ENCODE measurements at places on chromosomes 3 and 15.

DNA sequence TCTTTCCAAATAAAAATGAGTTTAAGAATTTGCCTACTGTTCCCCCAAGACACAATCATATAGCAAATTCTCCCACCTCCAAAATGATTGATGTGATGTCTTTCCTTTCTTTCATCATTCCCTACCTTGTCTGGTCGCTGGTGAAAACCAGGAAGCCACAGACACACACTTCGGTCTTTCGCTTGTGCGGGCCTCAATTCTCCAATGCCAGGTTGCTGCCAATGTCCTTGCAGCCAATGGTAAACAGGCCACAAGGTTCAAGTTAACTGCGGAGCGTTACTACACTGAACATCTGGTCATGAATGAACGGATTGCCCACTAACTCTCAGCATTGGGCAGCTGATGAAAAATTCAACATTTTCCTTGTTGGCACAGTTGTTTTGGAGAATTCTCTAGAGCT is 192.2 kb downstream of the FOXP1 start:
- no peak for DNase-seq

DNA sequence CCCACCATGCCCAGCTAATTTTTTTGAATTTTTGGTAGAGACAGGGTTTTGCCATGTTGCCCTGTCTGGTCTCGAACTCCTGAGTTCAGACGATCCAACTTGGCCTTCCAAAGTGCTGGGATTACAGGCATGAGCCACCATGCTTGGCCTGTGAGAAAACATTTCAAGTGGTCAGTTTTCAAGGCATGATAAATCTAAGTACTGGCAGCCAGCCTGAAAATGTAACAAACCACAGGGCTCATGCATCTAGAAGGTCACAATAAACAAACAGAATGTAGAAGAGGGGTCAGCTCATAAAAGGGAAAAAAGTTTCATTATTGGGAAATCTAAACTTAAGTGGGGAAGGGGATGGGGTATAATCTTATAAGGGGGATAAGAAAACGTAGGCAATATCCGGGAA is 39.9 kb downstream of the PPCDC start:
- DNase-seq: no peak

GRCh38 chr15:25803541-25803940 is 59.6 kb downstream of the ATP10A start:
- DNase-seq: no peak

- DNase-seq: no peak
Measured at GRCh38 chr3:40645883-40646282, 121.1 kb downstream of the ZNF621 start.

GRCh38 chr3:32399030-32399620 is 7.5 kb downstream of the CMTM7 start:
- no peak for DNase-seq

GRCh38 chr3:122784436-122784835 is 9.2 kb downstream of the HSPBAP1 start:
- DNase-seq: no peak

GRCh38 chr15:80669663-80670273 is 25.3 kb upstream of the ABHD17C start:
- DNase-seq: no peak

DNA sequence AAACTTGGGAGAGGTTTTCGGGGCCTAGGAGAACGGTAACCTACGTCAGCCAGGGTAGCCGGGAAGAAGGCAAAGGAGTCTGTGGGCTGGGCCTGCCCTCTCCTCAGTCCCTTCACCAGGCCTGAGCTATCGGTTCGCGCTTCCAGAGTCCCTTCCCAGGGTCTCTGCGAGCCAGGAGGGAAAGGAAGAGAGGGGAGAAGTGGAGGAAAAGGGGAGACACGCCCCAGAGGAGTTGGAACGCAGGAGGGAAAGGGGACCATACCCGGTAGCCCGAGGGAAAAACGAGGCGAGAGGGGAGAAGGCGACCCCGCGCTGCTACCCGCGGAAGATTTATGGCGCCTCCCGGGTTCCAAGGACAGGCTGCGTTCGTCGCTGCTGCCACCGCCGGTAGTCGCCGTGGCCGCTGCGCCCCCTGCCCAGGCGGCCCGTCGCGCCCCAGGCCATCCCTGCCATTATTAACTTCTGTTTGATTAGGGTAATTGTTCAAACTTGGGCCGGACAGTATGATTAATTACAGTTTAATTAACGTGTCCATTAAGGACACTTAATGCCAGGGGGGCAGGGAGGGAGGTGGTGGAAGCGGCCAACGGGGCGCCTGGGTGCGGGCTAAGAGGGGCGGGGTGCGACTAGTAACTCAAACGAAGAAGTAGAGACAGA is 3.4 kb upstream of the SKOR1 start:
- no peak for DNase-seq

- DNase-seq: no peak
Measured at GRCh38 chr3:105323274-105323599, 43.5 kb upstream of the ALCAM start.

GRCh38 chr15:44035781-44036699 is 159.0 kb downstream of the FRMD5 start:
- no peak for DNase-seq

GRCh38 chr3:69998759-69999139 is 784 bp upstream of the SAMMSON start:
- DNase-seq: no peak

- DNase-seq: no peak
Measured at GRCh38 chr3:135106445-135106844, 311.4 kb downstream of the EPHB1 start.

- DNase-seq: no peak
Measured at GRCh38 chr3:123331006-123331405, 117.9 kb downstream of the ADCY5 start.

- no peak for DNase-seq
Measured at GRCh38 chr3:87090631-87091030, 99.7 kb upstream of the VGLL3 start.

GRCh38 chr15:42908538-42908937 is 12.0 kb downstream of the TTBK2 start:
- no peak for DNase-seq

- DNase-seq: no peak
Measured at GRCh38 chr3:61632568-61633175, 71.3 kb downstream of the PTPRG start.

DNA sequence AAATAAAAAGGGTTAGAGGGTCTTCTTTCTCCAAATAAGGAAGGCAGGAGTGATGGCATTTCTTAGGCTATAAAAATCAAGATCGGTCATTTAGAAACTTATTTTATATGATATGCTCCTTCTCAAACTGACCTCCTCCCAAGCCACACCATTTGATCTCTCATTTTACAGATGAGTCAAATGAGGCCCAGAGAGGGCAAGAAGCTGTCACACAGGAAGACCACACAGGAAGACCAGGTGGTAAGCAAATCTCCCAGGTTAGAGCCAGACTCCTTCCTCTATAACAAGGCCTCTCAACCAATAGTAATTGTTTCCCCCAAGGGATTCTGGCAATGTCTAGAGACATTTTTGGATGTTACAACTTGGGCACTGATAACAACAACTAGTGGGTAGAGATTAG is 13.8 kb downstream of the TLE3 start:
- no peak for DNase-seq

GRCh38 chr3:182755308-182755707 is 38.0 kb upstream of the ATP11B start:
- no peak for DNase-seq

- DNase-seq: no peak
Measured at GRCh38 chr3:33795131-33795530, 3.3 kb upstream of the PDCD6IP start.

DNA sequence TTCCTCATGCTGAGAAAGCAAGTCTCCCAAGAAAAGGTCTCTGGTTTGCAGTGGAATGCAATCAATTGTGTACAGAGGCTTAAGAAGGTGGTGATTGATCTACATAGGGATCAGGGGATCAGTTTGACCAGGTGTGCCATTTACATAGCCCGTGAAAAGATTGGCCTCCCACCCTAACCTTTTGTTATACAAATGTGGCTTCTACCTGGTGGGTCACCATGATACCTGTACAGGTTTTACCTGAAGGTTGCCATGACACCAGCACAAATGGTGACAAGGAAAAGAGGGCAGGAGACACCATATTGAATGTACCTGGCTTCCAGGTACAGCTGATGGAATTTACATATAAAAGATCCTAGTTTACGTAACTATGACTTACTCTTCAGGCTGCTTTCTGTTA is 25.5 kb upstream of the TEX55 start:
- no peak for DNase-seq

DNA sequence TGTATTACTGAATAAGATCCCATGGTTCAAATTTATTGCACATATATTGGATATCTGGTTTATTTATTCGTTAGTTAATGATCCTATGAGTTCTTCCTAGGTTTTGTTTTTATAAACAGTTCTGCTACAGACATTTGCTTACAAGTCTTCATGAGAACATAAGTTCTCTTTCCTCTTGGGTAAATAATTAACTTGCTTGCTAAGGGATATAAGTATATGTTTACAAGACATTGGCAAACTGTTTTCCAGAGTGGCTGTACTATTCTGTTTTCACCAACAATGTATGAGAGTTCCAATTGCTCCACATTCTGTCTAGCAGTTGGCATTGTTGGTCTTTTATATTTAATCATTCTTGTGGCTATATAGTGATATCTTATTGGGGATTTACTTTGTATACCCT is 341.8 kb upstream of the GBE1 start:
- DNase-seq: no peak

GRCh38 chr3:197025736-197026480 is 3.7 kb downstream of the MELTF start:
- DNase-seq: no peak

- DNase-seq: no peak
Measured at GRCh38 chr3:186875708-186876107, 33.2 kb downstream of the ADIPOQ start.

GRCh38 chr15:70196372-70197316 is 98.9 kb upstream of the TLE3 start:
- no peak for DNase-seq

DNA sequence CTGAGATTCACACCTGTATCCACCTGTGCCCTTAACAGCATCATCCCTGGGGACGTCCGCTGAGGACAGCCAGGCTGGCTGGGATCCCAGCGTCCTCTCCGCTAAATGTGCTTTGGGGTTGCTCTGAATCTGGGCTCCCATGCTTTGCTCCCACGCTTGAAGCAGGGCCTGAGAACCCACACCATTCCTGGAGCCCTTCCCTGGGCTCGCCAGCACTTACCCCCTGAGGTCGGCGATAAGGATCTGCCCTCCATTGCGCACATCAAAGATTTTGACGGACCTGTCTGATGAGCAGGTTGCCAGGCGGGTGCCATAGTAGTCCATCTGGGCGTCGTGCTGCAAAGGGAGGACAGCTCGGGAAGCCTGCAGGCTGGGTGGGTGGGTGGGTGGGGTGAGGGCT is 5.8 kb downstream of the SEC13 start:
- no peak for DNase-seq

- no peak for DNase-seq
Measured at GRCh38 chr3:120555657-120556509, 40.3 kb upstream of the NDUFB4 start.

DNA sequence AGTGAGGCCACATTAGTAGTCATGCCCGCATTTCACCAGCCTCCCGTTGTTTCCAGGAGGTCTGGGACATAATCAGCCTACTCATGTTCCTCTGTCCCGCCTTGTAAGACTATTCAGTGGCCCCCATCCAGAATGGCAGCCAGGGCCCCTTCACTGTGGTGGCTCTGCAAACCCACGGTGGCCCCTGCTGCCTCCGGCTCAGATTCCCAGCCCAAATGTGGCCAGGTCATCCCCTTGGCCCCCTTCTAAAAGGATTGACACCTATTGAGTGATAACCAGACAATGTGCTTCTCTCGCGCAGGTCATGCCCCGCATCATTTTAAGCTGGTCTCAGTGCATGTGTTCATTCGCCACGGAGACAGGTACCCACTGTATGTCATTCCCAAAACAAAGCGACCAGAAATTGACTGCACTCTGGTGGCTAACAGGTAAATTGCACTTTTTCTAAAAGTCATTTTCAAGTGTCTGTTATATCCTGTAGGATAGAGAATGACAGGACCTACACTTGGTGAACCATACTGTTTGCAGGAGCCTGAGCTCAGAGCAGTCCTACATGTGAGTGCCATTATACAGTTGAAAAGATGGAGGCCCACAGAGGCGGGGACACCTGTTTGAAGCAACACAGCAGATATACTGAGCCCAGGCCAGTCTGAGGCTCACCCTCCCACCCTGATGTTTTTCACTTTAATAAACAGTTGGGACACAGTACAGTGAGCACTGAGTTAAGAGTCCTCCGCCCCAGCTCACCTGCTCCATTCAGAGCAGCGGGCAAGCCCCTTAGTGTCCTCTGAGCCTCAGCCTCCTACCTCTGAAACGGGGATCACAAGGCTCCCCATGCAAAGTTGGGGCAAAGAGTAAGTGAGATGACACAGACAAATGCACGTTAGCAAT is 47.7 kb downstream of the PXYLP1 start:
- no peak for DNase-seq

DNA sequence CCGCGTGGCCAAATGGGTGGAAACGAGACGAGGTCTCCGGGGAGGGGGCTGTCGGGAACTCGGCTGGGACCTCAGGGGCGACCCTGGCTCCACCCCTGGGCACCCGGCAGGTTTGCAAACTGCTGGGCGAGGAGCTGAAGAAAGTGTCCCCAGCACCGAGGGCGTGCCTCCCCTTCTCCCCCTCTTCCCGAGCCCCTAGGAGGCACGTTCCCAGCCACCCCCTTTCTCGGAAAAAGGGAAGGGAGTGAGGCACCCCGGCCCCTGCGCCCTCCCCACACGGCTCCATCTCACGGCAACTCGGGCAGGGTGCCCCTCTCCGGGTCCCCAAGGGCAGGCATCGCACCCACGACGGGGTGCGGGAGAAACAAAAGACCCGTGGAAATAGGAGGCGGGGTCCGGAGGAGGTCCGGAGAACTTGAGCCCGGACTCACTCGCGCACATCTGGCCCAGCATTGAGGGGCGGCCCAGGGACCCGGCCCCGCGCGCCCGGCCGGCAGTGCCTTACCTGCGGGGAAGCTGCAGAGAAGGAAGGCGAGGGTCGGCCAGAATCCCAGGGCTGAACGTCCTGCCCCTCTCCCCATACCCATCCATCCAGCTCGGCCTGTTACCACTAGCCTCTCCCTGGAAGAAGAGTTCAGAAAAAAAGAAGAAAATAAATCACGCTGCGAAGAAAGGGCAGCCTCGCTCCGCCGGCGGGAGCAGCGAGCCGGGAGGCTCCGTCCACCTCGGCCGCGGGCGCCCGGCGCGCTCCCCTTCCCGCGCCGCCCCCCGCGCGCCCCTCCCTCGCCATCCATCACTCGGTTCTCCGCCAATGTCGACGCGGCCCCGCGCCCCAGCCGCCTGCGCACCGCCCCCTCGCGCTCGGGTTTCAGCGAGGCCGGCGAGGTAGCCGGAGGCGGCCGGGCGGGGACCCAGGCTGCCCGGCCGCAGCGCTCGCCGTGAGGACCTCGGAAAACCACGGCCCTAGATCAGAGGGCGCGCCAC is 16.3 kb downstream of the RGMA start:
- no peak for DNase-seq

- DNase-seq: no peak
Measured at GRCh38 chr15:48177383-48177765, 721 bp downstream of the MYEF2 start.

GRCh38 chr15:100687582-100688141 is 85.3 kb downstream of the ASB7 start:
- DNase-seq: no peak

- no peak for DNase-seq
Measured at GRCh38 chr3:113269661-113270060, 58.3 kb downstream of the BOC start.
